ENCODE measurements at places on chromosomes 1 and 21. TPM values are rescaled to one million over a fixed set of nuclear protein-coding genes. Genes with fewer than 3 reads are reported as not detected.

Gene BATF3
- 146 TPM for total RNA-seq

Gene ZNF648
- not detected for total RNA-seq

Gene CLCA1
- total RNA-seq: not detected

Gene AVPR1B
- not detected for total RNA-seq

Gene SPRR5
- total RNA-seq: not detected

Gene OLFML3
- total RNA-seq: 0.17 TPM

Gene SLC45A3
- total RNA-seq: 0.19 TPM

Gene OR2W3
- not detected for total RNA-seq

Gene GREM2
- not detected for total RNA-seq

Gene NOS1AP
- 0.04 TPM for total RNA-seq

Gene PTCH2
- 0.46 TPM for total RNA-seq

Gene NGF
- total RNA-seq: not detected

Gene LCE2C
- not detected for total RNA-seq

Gene ERG
- total RNA-seq: not detected

Gene RPS8
- 2,551 TPM for total RNA-seq

All from activated CD8-positive, alpha-beta memory T cell treated with anti-CD3 and anti-CD28 coated beads for 36 hours (primary cell).